ENCODE measurements at places on chromosomes 1 and 21. TPM values are rescaled to one million over a fixed set of nuclear protein-coding genes. Genes with fewer than 3 reads are reported as not detected.

DNA sequence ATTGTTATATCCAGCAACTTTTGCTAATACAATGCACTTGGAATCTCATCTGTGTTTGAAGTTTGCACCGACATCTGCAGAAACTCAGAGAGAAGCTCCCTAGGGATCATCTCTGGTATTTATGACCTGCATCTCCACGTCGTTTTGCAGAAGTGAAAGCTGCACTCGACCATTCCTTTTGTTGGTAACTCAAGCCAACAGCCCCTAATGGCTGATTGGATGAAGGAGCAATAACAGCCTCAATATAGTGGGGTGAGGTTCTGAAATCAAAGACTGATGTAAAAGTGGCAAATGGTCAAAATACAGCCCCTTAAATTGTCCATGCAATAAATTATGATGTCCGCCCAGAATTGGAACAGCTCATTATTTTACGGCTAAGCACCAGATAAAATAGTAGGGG, 344.2 kb upstream of the KAZN start:
- DNase-seq, result no peak

DNA sequence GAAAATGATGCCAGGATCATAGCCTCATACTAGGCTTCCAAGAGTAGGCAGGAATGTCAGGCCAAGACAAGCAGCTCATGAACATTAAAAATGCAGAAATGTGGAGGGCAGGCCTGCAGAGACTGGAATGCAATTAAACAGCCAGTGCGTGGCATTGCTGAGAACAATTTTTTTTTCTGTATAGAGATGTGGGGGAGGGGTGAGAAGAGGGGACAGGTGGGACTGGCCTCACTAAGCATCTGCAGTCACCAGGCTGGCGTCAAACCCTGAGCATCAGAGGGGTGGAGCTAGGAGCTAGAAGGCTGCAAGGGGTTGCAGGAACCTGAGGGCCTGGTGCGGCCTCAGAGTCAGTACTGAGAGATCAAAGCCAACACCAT, 114.1 kb downstream of the TNR start:
- no peak for DNase-seq

TRAF3IP3 gene
- 4.6 TPM for total RNA-seq

- no peak for DNase-seq
These were observed 14.6 kb downstream of the NCMAP start for GRCh38 chr1:24570265-24571125.

CD164L2 gene
- not detected for total RNA-seq

GRCh38 chr21:39141502-39141901, 41.7 kb downstream of the PSMG1 start:
- DNase-seq, result no peak

DNA sequence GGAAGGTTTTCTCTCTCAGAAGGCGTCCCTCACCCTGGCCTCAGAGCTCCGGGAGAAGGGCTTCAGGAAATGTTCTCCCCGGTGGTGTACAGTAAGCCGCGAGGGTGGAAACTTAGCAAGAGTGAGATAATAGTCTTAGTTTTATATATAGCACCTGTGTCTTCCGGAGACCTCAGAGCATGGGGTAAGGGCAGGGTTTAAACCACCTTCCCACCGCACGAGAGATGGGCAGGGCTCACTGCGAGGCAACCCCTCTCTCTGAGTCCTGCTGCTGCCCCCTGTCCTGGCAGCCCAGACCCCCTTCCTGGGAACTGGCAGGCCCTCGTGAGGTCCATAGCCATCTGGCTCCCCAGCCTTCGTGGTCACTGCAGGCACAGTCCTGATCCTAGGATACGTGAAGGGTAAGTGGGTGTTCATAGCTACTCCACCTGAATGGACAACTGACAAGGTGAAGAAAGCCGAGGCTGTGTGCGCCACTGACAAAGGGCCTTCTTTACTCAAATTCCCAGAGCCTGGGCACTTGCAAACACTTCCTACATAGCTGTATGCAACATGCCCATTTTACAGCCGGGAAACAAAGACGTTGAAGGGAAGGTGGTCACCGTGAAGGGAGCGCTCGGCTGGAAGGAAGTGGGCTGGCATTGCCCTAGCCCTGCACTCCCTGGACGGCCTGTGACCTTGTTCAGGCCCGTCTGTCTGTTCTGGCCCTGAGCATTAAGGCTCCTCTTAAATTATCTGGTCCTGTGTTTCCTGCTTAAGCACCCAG, 26.9 kb downstream of the ITPKB start:
- no peak for DNase-seq

DNA sequence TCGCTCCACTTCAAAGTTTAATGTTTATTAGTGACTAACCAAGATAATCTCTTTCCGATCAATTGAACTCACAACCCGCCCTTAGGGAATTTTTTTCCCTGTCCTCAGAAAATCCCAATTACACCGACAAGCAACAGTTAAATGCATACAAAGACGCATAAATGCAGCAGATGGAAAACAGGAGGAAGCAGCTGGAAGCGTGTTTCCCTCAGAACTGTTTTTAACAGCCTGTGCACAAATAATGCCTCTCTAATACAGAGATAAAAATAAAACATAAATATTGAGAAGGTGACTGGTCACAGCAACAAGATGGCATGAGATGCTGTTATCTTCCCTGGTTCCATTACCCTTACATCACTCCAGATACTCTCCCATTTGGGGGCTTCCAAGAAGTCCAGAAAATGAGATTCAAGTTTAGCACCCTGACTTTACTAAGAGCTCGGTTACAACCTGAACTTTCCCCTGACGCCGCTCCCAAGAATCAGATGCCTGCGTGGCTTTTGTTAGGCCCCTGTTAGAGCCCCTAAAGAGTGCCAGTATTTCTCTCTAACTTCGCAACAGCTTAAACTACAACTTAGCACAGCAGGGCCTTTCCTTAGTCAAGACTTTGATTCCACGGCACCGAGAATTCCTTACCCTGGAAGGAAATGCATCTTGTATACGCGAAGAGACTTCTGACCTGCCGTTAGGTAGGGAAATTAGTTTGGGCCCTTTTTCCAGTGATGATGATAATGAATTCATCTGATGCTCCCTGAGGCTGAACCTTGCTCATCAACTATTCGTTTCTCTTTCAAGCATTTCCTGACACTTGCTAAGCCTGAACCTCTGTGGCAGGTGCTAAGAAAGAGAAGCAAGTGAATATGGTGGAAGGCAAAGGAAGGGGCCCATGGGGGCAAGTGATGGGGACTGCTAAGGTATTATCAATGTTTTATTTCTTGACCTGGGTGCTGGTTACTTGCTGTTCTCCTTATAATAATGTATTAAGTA, 137.7 kb upstream of the SMYD2 start:
- DNase-seq, result no peak

HSD3B1 gene
- not detected for total RNA-seq

- DNase-seq, result no peak
These were observed 58.8 kb upstream of the MAP1LC3C start for GRCh38 chr1:242057745-242058115.

- no peak for DNase-seq
These were observed 361 bp upstream of the LMX1A start for GRCh38 chr1:165356876-165357275.

GRCh38 chr1:200938955-200939354, 44.3 kb downstream of the INAVA start:
- DNase-seq, result no peak

DNA sequence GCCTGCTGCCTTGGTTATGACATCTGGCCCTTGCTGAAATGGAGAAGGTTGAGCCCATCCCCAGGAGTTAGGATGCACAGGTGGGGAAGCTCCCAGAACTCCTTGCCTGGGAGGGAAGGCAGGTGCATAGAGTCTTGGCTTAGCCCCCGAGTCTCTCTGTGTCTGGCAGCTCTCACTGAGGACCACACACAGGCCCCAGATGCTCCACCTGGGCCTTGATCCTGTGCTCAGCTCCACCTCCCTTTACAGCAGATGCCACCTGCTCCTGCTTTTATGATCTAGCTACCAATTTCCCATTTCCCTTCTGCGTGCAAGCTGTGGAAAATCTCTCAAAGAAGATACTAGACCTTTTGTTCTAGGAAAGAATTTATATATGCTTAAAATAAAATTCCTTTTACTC, 28.8 kb upstream of the KCNJ6 start:
- DNase-seq, result no peak

DNA sequence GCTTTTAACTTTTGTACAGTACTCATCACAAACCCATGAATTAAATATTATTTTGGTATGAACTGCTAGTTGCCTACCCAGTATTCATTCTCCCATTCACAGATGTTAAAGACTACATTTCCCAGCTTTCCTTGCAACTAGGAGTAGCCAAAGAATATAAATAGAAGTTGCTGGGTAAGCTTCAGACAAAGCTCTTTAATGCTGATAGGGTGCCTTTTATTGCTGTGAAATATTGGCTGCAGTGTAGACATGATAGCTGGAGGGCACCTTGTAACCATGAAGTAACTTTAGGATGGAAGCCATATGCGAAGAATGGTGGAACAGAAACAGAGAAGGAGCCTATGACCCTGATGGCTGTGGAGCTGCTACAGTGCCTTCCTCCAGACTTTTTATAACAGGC, 16.7 kb downstream of the JUN start:
- no peak for DNase-seq

ZNF695 gene
- 1.0 TPM for total RNA-seq

PLCH2 gene
- total RNA-seq, result 10.2 TPM

SLAMF8 gene
- 2.3 TPM for total RNA-seq

- no peak for DNase-seq
These were observed 263.5 kb downstream of the LMO4 start for GRCh38 chr1:87592156-87592555.

DNA sequence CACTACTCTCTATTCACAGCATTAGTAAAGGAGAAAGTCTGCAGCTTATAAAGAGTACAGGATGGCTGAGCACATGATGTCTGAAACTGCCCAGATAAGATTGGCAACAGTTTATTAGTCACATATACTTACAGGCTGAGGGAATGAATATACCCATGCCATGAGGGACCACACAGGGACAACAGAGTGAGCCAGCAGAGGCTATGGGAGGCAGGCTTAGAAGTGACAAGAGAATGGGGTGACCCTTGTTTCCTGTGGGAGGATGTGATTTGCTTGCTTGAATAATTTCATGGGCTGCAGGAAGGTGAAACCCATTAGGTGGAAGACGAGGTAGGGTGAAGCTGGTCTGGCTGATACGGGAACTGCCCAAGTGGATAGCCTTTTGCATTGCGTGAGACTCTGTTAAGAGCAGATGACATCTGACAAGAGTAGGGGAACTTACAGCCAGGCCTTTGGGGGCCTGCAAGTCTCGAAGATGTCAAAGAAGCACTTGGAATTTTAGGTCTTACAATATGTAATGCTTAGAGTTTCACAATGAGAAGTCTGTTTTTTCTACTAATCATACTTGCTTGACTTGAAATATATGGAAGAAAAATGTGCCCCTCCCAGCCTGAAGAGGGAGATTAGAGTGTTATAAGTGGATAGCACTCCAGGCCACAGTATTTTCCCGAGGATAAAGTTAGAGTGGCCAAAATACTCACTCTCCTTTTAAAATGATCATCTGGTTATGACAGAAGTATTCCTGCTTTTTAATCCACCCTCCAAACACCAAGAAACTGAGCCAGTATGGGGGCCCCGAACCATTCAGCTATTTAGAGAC, 34.6 kb upstream of the TNFSF4 start:
- DNase-seq, result no peak

DNA sequence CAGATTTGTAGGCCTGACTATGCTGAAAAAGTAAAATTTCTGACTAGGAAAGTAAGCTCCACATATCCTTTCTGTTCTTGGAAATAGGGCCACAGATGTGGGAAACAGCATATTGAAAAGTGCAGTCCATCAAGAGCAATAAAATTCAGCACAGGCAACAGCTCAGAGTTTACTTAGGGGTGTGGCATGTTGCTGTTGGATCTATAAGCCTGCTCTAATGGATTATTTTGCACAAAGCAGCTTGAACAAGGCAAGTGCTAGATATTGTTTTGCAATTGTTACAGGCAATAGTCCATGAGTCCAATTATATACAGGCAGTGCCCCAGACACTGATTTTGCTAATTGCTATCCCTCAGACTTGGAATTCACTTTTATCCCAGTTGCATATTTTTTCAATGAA, 289.8 kb upstream of the SNX7 start:
- DNase-seq, result no peak

GRCh38 chr1:83509301-83509781, 489.6 kb downstream of the TTLL7 start:
- no peak for DNase-seq

DNA sequence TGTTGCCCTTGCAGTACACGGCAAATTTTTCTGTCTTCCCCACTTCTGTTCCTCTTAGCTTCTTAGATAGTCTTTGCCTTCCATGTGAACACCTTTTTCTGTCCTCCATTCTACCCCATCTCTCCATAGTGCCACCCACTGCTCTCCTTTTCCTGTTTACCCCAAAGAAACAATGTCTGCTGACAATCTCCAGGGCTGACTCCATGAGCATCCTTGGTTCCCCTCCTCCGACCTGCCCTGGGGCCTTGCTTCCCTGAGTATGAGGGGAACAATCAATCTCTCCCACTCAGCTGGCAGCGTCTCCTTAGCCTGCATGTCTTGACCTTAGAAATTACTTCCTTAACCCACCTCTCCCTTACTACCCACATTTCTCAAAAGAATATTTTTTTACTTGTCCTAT, 12.3 kb upstream of the MYBPHL start:
- DNase-seq, result no peak

EPHB2 gene
- total RNA-seq, result 1.5 TPM

PLA2G2C gene
- 0.33 TPM for total RNA-seq

GRCh38 chr1:109914587-109915240, 4.1 kb downstream of the CSF1 start:
- no peak for DNase-seq

DNA sequence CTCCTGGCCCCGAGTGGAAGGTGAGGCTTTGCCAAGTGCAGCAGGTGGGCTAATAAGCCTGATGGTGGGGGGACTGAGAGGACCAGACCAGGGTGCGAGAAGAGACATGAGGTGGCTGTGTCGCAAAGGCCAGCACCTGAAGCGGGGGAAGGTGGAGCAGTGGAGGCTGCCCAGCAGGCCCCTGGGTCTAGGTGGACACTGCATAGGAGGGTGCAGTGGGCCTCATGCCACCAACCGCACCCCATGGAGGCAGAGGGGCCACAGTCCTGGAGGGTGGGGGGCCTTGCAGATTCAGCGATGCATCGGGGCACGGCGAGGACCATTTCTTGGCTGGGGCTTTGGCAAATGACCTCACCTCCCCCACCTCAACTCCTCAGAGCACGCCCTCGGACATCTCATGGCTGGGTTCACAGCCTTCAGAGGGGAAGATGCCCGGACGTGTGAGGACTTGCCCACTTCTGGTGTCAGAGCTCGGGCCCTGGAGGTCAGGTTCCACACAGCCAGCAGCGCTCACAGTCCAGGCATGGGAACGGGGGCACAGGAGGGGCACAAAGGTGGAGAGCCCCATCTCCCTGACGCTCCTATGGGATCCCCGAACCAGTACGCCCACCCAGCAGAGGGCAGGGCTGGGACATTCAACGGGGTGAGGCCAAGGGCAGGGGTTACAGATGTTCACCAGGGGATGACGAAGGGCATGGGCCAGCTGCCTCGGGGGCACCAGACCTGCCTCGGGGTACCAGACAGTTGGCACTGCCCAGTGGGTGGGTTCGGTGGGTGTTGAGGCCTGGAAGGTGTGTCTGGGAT, 35.4 kb downstream of the UBE2G2 start:
- no peak for DNase-seq

RAB25 gene
- total RNA-seq, result 68.6 TPM

GRHL3 gene
- not detected for total RNA-seq

Data from breast epithelium (tissue), 4 donors.